ENCODE measurements at places on chromosomes 12 and 14.
A peak's percentile ranks its signal among the peaks of the same experiment; 100 is the strongest.

DNA sequence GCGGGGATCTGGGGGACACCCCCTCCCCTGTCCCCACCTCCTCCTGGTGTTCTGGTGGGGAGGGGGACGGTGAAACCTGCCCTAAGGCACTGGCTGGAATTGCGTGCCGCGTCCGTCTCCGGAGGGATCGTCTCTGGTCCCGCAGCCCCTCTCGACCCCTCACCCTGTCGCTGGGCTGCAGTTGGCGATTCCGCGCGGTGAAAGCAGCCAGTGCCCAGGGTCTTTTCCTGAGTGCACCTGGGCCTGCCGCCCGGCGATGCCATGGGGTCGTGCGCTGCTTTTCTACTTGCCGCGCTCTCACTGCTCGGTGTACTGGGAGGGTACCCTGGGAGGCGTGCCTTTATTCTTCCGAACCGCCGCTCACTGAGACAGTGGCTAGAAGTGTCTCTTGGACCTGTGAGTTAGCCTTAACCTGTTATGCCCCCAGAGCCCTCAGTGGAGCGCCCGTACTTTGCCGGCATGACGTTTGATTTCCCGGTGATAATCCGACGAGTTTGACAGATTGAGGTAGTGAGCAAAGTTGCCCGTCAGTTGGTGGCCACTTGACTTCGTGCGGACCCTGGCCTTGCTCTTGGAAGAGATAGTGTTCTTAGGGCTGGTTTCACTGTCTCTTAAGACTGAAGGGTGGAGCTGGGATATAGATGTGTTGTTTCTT, 788 bp downstream of the SFSWAP start:
- no peak for DNase-seq

- DNase-seq = no peak
Observed at GRCh38 chr12:14836336-14837210, 6.8 kb downstream of the ART4 start.

DNA sequence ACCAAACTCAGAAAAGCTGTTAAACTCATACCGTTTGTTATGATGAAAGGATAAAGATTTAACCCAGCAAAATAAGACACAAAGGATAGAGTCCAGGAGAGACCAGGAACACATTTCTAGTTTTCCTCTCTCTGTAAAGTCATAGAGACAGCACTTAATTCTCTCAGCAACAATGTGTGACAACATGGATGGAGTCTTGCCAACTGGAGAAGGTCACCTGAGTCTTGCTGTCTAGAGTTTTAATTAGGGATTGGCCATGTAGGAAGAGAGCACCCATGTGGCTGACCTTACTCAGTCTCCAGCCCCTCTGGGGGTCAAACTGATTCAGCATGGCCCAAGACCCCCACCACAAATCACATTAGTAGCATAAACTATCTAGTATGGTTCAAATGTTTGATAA, 151.0 kb upstream of the ATF7IP start:
- no peak for DNase-seq

GRCh38 chr14:53874704-53875103, 81.9 kb downstream of the BMP4 start:
- DNase-seq = no peak

DNA sequence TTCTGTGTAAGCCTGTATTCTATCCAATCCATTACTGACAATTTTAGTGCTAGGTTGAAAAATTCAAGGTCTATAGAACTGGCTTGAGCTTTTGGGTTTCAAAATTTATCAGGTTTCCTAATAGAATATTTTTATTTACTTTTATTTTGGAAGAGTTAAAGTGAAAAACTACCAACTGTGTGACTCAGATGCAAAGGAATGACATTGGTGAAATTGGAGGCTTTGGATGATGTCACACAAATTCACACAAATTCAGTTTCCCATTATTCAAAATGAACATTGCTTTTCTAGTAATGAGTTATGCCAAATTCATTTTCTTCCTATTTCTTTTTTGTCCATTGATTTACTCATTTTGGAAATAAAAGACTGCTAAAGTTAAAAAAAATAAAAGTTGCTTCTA, 186.9 kb downstream of the ALX1 start:
- no peak for DNase-seq

DNA sequence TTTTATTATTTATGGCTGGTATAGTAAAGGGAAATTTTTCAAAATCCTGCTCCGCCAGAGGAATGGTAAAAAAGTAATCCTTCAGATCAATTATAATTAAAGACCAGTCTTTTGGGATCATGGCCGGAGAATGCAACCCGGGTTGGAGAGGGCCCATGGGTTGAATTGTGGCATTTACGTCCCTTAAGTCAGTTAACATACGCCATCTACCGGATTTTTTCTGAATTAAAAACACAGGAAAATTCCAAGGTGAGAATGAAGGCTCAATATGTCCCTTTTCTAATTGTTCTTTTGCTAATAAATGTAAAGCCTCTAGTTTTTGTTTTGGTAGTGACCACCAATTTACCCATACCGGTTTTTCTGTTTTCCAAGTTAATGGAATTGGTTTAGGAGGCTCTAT, 602.8 kb downstream of the ALG10 start:
- DNase-seq = no peak

DNA sequence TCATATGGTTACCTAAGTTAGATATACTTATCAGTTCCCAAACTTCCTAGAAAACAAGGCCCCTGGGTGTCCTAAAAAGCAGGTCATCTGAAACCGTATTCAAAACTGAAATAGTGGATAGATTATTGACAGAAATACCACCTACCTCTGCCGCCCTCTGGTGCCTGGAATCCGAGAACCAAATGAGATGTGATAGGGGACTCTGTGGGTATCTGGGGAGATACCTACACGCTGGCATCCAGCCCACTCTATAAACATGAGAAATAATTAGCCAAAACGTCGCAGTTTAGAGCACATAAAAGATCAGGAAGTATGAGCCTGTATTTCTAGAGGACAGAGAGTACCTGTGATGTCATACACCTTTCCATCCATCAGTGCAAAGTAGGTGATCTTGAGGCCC, 4.4 kb downstream of the ORMDL2 start:
- no peak for DNase-seq

DNA sequence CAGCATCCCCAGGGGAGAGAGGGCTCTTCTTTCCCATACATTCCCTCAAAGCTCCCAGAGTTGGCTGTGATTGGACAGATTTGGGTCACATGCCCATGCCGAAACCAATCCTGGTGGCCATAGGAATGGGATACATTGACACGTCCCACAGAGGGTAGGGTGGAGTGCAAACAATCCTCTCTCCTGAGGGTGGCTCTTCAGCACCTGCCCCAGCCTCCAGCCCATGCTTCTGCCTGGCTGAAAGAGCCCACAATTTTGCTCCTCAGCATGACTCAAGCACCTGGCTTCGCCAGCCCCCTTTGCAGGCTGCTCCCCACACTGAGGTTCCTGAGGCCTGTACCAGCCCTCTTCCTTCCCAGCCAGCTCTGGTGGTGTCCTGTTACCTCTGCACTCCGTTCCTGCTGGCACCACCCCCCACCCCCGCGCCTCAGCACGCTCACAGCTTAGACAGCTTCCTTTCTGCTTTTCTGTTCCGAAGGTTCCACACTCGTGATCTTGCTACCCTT, 71.7 kb downstream of the CCDC92 start:
- no peak for DNase-seq

DNA sequence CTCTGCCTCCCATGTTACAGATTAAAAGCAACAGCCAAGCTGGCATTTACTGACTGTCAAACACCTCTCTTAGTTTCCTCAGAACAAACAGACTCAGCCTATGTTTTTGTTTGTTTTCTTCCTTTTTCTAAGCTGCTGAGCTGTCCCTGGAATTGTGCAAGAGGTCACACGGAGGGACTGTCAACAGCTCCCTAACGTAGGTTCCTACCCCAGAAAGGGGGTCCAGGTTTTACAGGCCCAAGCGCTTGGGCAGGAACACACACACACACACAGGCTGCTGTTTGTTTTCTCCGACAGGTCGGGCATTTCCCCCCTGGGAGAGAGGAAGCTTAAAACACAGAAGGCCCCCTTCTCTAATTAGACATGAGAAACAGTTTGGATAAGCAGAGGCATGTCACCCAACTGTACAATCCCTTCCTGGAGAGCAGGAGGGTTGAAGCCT, 739.6 kb upstream of the TBX3 start:
- no peak for DNase-seq

- no peak for DNase-seq
Observed at GRCh38 chr14:24332268-24332993, 2.4 kb downstream of the ADCY4 start.

- no peak for DNase-seq
Observed at GRCh38 chr12:67456431-67456901, 187.3 kb downstream of the CAND1 start.

- DNase-seq = no peak
Observed at GRCh38 chr12:52359621-52360061, 7.6 kb downstream of the KRT85 start.

GRCh38 chr12:20309504-20310148, 58.7 kb upstream of the PDE3A start:
- no peak for DNase-seq

- no peak for DNase-seq
Observed at GRCh38 chr12:2194571-2194970, 141.8 kb downstream of the CACNA1C start.

DNA sequence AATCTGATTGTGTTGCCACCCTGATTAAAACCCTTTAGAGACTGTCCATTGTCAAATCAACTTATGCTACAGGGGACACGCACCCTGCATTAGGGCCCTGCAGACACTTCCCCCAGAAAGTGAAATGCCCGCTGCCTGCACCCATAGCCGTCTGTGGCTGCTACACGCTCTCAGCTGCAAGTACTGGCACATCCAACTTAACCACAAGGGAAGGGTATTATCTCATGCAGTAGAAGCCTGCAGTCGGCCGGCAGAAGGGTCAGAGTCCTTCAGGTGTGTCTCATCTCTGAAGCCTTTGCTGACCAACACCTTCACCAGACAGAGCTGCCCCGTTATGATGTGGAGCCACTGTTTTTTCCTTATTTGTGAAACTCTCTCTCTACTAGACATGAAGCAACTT, 20.8 kb downstream of the CFAP251 start:
- DNase-seq = peak; percentile 1

GRCh38 chr14:74691456-74691855, 21.4 kb downstream of the AREL1 start:
- no peak for DNase-seq

DNA sequence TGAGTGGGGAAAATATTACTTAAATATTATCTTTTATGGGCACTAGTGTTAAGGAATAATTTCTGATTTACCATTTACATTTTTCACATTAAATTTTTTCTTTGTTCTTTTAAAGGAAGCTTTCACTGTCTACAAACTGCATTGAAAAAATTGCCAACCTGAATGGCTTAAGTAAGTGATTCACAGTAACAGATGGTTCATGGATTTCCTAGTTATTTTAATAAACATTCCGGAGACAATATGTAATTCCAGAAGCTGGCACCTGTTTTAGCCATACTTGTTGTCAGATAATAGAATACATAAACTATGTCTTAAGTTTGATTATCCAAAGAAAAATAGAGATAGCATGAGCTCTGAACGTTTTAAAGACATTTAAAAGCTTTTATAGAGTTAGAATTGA, 17.1 kb downstream of the DNAL1 start:
- no peak for DNase-seq

DNA sequence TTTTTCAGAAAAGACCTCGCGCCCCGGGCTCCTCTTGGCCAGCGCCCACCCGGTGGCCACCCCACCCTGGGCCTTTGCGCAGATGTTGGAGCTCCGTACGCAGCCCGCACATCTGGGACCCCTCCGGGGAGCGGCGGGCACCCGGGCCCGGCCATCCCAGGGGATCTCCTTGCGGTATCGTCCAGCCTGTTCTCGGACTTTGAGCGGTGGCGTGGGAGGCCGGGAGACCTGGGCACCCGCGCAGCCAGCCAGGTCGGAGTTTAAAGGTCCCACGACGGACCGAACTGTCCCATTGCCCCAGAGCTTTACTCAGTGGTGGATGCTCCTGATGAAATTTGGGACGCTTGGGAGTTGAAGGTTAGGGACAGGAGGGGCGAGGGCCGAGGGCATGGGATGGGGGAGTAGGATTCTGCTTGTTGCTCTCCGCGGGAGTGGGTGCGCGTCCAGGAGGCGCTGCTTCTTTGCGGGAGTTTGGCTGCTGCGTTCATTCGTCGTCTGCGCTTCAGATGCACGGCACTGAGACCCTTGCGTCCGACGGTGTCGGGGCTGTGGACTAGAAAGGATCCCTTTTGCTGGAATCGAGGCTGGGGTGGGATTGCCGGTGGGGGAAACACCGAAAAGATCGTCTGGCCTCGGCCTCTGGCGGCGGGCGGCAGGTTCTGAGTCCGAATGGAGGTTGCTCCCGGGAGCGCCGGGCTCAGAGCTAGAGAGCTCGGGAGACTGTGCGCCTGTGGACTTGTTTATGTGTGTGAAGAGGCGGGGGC, 1.4 kb downstream of the NTF3 start:
- DNase-seq = no peak

DNA sequence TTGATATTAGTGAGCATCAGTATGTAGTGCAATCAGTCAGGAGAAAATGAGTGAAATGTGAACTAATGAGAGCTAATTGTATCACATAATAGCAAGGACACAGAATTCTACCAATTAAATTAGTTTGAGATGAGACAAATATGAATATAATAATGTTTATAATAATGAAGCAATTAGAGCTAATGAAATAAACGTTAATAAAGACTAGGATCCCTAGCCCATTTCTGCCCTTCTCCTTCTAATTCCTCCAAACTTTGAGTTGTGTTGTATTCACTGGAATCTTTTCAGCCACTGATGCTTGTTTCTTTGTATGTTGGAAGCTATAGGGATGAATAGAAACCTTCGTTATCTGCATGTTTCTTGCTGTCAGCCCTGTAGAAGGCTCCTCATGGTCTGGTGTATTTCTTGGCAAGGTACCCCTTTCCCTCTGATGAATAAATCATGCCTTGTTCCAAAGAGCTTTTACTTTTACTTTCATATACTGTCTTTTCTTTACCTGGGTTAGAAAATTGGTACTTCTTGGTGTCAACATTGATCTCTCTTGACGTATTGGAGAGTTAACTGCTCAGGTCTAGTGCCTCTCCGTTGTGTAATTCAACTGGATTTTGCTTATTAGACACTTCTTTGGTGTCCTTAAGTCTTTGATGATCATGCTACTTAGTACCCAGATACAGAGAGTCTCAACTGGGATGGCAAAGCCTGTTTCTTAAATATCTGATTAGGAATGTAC, 154.8 kb downstream of the PTCSC3 start:
- DNase-seq = no peak

DNA sequence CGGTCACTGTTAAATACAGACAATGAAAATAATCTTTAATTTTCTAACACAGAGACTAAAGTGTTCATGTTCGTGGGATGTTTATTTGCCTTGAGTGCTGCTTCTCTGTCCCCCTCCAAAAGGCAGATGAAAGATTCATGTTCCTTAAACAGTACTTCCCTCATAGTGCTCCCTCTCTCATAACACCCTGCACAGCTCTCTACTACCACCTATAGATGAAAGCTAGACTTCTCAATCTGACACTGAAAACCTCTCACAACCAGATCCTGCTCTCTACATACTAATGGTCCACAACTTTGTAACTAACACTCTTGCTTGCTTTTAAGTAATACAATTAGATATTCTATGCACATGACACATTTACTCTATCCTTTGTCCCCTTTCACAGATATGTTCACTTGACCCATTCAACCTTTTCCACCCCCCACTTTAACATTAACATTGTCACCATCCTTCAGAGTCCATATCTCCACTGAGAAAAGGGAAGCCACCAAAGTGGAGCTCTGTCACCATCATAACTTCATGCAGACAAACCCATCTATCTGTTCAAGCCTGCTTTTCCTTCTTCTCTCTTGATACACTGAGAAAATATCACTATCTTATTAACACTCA, 266.4 kb upstream of the USP15 start:
- no peak for DNase-seq
